ENCODE measurements at places on chromosomes 1 and 21. TPM values are rescaled to one million over a fixed set of nuclear protein-coding genes. Genes with fewer than 3 reads are reported as not detected.

GRCh38 chr1:151311589-151312331 is 15.5 kb downstream of the PI4KB start:
- no peak overlapping the region for H3K4me3 ChIP-seq
- no peaks in the 10 kb centered on the region for H3K27me3 ChIP-seq
- H3K27ac ChIP-seq, result peak overlapping the region; percentile 19
- H3K36me3 ChIP-seq, result peaks cover 93% of the 10 kb centered on the region

GRCh38 chr1:5613900-5614299 is 378.3 kb downstream of the NPHP4 start:
- H3K36me3 ChIP-seq, result no peaks in the 10 kb centered on the region
- no peak for DNase-seq
- H3K27me3 ChIP-seq, result peaks cover 28% of the 10 kb centered on the region
- no peaks in the 10 kb centered on the region for H3K4me1 ChIP-seq
- no peak overlapping the region for H3K27ac ChIP-seq
- no peak overlapping the region for H3K4me3 ChIP-seq

DNA sequence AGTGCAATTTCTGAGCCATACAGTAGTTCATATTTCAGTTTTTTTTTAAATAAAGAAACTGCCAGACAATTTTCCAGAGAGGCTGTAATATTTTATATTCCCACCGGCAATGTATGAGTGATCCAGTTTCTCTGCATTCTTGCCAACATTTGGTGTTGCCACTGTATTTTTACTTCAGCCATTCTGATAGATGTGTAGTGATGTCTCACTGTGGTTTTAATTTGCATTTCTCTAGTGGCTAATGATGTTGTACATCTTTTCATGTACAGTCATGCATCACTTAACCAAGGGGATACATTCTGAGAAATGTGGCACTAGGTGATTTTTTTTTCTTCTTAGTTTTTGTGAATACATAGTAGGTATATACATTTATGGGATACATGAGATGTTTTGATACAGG is 99.6 kb downstream of the CENPF start:
- no peaks in the 10 kb centered on the region for H3K4me1 ChIP-seq
- H3K36me3 ChIP-seq, result no peaks in the 10 kb centered on the region
- no peak overlapping the region for H3K27ac ChIP-seq
- H3K27me3 ChIP-seq, result no peaks in the 10 kb centered on the region
- no peak overlapping the region for H3K4me3 ChIP-seq

DNA sequence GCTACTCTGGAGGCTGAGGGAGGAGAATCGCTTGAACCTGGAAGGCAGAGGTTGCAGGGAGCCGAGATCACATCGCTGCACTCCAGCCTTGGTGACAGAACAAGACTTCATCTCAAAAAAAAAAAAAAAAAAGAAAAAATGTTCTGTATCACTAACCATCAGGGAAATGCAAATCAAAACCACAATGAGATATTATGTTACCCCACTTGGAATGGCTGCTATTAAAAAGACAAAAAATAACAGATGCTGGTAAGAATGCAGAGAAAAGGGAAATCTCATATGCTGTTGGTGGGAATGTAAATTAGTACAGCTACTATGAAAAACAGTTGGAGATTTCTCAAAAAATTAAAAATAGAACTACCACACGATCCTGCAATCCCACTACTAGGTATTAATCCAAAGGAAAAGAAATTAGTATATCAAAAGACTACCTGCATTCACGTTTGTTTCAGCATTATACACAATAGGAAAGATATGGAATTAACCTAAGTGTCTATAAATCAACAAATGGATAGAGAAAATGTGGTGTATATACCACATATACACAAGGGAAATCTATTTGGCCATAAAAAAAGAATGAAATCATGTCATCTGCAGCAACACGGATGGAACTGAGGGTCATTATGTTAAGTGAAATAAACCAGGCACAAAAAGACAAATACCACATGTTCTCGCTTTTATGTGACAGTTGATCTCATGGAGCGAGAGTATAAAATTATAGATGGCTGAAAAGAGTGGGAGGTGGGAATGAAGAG is 62.6 kb downstream of the ABL2 start:
- DNase-seq, result no peak
- H3K36me3 ChIP-seq, result peaks cover 3% of the 10 kb centered on the region
- H3K27ac ChIP-seq, result no peak overlapping the region
- no peaks in the 10 kb centered on the region for H3K27me3 ChIP-seq

GRCh38 chr1:207214453-207214852 is 107.0 kb upstream of the CD55 start:
- no peak for DNase-seq
- H3K27ac ChIP-seq, result no peak overlapping the region
- no peaks in the 10 kb centered on the region for H3K27me3 ChIP-seq

DNA sequence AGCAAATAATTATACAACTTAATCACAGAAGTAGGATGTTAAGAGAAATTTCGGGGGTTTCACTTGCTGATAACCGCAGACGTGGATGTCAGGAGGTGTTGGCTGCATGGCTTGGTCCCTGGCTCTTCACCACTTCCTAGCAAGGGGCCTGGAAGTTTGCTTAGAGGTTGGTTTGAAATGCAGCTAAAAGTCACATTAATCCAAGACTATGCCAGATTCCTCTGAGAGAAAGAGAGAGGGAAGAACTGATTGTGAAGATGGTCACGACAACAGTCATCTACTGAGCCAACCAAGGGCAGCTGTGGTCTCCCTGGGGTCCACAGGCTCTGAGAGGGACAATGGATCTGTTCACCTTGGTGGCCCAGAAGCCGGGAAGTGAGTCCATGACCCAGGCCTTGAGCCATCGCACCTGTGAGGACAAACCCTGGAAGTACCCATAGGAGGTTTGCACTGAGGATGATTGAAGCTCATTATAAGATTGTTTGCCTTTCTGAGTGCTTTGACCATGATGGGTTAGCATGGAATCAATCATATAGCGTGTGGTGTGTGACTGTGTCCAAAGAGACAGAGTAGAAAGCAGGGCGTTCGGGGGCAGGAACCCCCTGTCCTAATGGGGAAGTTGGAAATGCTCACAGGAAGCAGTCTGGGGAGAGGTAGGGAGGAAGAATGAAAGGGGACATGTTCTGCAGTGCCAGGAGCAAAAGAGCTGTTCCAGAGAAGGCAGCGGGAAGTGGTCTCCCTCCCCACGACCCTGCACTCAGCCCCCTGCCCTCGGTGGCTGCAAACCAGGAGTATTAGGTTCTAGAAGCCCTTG is 47.1 kb downstream of the UMODL1 start:
- no peak overlapping the region for H3K4me3 ChIP-seq
- H3K27me3 ChIP-seq, result peaks cover 18% of the 10 kb centered on the region
- DNase-seq, result no peak
- no peaks in the 10 kb centered on the region for H3K36me3 ChIP-seq

DNA sequence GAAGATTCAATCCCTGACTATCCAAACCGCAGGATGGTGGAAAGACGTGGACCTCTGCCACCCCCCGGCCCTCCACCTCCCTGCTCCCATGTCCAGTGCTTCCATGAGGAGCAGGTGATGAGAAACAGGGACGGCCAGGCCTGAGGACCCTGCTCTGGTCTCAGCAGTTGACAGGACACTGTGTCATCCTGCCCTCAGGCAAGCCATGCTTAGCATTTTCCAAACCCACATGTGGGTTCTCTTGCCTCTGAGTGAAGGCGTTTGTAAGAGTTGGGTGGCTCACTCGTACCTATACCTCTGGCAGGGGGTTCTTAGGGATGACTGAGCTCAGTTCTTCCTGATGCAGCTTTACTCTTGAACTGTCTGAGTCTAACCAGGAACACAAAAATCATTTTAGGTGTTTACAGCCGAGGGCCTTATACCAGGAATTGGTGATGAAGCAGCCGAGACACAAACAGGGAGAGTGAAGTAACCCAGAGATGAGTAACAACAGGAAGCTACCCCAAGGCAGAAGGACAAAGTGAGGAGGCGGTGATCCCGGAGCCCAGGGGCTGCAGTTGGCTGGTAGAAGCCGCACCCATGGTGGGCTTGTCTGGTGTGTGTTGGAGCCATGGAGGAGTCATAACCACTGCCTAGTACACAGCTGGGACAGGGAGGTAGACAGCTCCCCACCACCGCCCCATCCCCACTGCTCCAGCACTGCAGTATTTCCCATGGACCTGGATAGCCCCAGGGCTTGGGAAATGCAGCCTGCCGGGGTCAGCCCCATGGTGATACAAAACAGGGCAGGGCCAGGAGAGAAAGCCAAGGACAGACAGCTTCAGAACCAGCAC is 21.4 kb downstream of the MYBPH start:
- no peak for DNase-seq
- peaks cover 6% of the 10 kb centered on the region for H3K27me3 ChIP-seq
- no peak overlapping the region for H3K4me3 ChIP-seq
- no peaks in the 10 kb centered on the region for H3K36me3 ChIP-seq

- no peak overlapping the region for H3K27ac ChIP-seq
These were observed 219.6 kb upstream of the C1orf174 start for GRCh38 chr1:4119516-4120220.

GRCh38 chr1:247352175-247352574 is 20.5 kb upstream of the ZNF496 start:
- H3K36me3 ChIP-seq, result no peaks in the 10 kb centered on the region
- no peak for DNase-seq
- H3K27me3 ChIP-seq, result peaks cover 27% of the 10 kb centered on the region
- H3K4me1 ChIP-seq, result peaks cover 10% of the 10 kb centered on the region
- H3K4me3 ChIP-seq, result no peak overlapping the region
- H3K27ac ChIP-seq, result no peak overlapping the region

- H3K36me3 ChIP-seq, result no peaks in the 10 kb centered on the region
- H3K4me1 ChIP-seq, result peaks cover 9% of the 10 kb centered on the region
- DNase-seq, result no peak
- no peak overlapping the region for H3K4me3 ChIP-seq
- peaks cover 5% of the 10 kb centered on the region for H3K27me3 ChIP-seq
- no peak overlapping the region for H3K27ac ChIP-seq
These were observed 13.1 kb upstream of the SLC30A1 start for GRCh38 chr1:211591980-211592493.

DNA sequence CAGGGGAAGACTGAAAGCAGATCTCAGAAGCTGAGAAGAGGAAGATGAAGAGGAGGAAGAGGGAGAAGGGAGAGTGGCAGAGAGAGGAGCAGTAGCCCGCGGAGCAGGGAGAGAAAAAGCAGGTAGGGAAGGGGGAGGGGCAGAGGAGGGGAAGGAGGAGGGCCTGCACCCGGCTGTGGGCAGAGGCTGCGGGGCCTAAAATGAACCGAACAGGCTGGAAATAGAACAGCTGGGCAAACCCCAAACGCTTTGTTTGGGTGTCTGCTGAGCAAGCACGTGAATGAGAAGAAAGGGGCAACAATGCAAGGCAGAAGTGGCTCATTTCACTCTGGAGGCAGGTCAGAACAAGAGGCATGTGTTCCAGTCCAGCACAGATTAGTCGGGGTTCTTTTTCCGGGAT is 33.5 kb downstream of the KCNC4 start:
- no peaks in the 10 kb centered on the region for H3K27me3 ChIP-seq
- peak overlapping the region; percentile 71 for H3K4me3 ChIP-seq
- peaks cover 37% of the 10 kb centered on the region for H3K4me1 ChIP-seq
- DNase-seq, result peak; percentile 30
- H3K27ac ChIP-seq, result peak overlapping the region; percentile 73

DNA sequence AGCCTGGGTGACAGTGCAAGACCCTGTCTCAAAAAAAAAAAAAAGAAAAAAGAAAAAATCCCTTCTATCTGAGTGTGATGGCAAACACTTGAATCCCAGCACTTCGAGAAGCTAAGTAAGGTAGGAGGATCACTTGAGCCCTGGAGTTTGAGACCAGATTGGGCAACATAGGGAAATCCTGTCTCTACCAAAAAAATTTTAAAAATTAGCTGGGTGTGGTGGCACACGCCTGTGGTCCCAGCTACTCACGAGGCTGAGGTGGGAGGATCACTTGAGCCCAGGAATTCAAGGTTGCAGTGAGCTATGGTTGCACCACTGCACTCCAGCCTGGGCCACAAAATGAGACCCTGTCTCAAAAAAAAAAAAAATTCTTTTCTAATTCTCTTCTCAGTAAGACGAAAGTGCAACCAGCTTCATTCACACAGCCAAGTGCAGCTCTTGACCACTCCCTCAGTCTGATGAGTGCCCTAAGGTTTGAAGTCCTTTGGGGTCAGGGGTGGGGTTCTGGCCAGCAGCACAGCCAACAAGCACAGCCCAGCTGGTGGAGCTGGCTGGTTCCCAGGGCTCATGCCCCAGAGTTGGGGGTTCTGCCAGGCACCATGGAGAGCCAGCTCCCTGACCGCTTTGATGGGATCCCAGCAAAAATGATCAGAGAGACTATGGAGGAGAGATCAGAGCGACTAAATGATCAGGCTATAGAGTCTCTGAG is 8.0 kb downstream of the SLC2A5 start:
- H3K4me3 ChIP-seq, result no peak overlapping the region
- peaks cover 27% of the 10 kb centered on the region for H3K4me1 ChIP-seq
- no peak overlapping the region for H3K27ac ChIP-seq
- no peaks in the 10 kb centered on the region for H3K27me3 ChIP-seq

DNA sequence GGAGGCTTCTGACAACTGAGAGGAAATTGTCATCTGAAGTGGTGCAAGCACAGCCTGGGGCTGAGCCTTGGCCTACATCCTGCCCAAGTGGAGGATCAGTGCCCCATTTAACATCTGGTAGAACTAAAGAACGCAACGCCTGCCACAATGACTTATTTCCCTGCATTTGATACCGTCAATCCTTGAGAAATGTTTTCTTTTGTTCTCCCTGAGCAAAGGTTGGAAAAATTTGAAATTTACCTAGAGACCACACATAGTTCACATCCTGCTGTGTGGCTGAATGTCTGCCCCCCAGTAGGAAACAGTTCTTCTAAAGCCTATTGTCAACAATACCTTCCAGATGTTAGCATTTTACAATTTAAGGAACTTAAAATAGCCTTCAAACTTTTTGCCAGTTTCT is 5.6 kb upstream of the RGS4 start:
- H3K27ac ChIP-seq, result no peak overlapping the region
- DNase-seq, result no peak
- no peaks in the 10 kb centered on the region for H3K4me1 ChIP-seq
- peaks cover 12% of the 10 kb centered on the region for H3K27me3 ChIP-seq
- no peak overlapping the region for H3K4me3 ChIP-seq

GRCh38 chr1:39102537-39103327 is 76.6 kb downstream of the NDUFS5 start:
- H3K27ac ChIP-seq, result peak overlapping the region; percentile 89
- peak; percentile 46 for DNase-seq
- H3K27me3 ChIP-seq, result no peaks in the 10 kb centered on the region
- H3K4me1 ChIP-seq, result peaks cover 37% of the 10 kb centered on the region

The OBSCN gene
- total RNA-seq, result 16.1 TPM

The TFF1 gene
- total RNA-seq, result not detected

The RUNX3 gene
- 141 TPM for total RNA-seq

The ANGPTL3 gene
- total RNA-seq, result not detected

All from activated B cell treated with CpG ODN at 0.5 μM for 24 hours (primary cell).